ENCODE measurements at places on chromosomes 7 and 10.
A peak's percentile ranks its signal among the peaks of the same experiment; 100 is the strongest.

GRCh38 chr10:46077731-46078413, 31.8 kb upstream of the MSMB start:
- DNase-seq = no peak

- DNase-seq = no peak
Measured at GRCh38 chr10:85420501-85421191, 945.9 kb downstream of the GRID1 start.

- DNase-seq = no peak
Measured at GRCh38 chr7:777728-778078, 50.6 kb upstream of the PRKAR1B start.

- DNase-seq = no peak
Measured at GRCh38 chr10:52066383-52066782, 247.7 kb upstream of the DKK1 start.

DNA sequence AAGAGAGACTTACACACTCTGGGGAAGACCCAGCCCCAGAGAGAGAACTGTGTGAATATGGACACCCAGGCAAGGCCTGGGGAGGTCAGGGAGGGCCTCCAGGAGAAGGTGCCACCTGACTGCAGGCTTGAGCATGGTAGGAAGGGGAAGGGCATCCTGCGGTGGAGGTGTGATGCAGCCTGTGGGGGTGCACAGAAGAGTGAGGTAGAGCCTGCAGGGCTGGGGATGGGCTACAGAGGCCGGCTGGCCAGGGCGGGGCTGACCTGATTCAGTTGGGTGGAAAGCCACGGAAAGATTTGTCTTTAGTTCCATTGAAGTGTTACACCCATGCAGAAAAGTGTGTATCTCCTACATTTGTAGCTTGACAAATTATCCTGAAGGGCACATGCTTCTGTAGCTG, 47.6 kb downstream of the ZMIZ1 start:
- no peak for DNase-seq

GRCh38 chr7:133234961-133235875, 17.7 kb upstream of the EXOC4 start:
- DNase-seq = no peak

- DNase-seq = no peak
Measured at GRCh38 chr10:70135684-70136083, 3.1 kb upstream of the AIFM2 start.

DNA sequence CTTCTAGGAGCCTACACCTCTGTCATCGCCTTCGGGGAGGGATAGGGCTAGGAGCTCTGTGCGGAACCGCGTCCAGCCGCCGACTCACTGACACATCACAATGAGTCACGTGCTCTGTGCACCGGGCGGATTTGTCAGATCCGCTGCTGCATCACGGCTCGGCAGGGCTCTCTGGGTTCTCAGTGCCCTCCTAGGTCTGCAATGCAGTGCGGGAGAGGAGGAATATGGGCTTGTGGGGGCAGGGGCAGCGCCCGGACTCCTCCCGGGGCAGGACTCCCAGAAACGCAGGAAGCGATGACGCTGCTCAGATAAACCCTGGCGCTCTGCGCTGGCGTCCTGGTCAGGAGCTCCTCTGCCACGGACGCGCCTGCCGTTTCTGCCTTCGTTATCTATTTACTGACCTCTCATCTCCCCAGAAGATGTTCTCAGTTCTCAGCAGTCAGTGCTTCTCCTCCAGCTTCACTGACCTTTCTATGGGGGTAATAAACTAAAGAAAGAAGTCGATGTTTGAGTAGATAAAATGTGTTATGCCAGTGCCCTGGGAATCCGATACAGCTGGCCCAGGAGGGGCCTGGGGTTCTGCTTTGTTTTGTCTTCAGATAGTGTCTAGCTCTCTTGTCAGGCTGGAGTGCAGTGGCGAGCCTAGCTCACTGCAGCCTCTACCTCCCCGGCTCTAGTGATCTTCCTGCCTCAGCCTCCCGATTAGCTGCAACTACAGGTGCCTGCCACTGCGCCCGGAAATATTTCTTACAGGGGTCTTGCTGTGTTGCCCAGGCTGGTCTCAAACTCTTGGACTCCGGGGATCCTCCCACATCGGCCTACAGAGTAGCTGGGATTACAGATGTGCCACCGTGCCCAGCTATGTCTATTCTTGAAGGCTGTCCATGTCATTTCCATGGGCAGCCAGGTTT, 22.8 kb upstream of the ITGB1 start:
- DNase-seq = peak; percentile 91

- no peak for DNase-seq
Measured at GRCh38 chr10:78378192-78378591, 344.5 kb downstream of the RPS24 start.

DNA sequence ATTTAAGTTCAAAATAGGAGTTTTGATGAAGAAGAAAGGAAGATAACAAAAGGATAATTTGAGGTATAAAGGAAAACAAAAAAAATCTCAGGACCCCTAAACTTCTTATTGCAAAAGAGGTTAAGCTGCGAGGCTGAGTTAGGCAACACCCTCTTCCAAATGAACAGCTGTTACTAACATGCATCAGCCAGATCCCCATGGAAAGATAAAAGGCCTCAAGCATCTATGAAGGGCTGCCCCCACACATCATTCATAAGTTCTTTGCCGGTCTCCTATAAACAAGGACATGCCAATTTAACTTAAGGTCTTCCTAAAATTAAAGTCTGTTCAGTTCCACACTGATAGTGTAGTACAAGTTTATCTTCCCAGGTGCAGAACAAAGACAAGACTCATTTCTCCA, 75.8 kb upstream of the IMMP2L start:
- no peak for DNase-seq

GRCh38 chr10:69500864-69501468, 49.7 kb downstream of the TSPAN15 start:
- no peak for DNase-seq

- DNase-seq = no peak
Measured at GRCh38 chr10:81027223-81027622, 489.5 kb downstream of the SH2D4B start.

DNA sequence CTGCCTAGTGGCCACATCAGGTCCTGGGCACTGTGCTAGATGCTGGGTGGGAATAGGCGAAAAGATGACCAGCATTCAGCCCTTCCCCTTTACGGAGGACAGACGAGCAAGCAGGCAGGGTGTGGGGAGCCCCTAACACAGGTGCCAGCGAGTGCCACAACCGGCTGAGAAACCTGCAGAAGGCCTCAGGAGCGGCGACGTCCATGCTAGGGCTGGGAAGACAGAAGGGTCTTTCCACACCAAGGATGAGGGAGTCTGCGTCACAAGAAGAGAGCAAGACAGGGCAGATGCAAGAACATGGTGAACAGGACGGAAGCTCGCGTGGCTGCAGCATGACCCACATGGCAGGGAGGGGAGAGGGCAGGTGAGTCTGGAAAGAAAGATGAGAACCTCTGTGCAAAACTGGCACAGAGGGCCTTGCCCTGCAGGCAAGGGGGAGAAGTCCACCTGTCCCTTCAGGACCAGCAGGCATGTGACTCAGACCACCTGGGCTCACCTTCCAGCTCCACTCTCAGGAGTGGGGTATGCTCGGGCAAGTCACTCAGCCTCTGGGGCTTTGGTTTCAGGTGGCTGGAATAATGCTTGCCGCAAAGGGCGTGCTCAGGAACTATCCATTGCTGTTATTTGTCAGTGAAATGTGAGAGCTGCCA, 36.6 kb downstream of the KCNH2 start:
- DNase-seq = no peak

DNA sequence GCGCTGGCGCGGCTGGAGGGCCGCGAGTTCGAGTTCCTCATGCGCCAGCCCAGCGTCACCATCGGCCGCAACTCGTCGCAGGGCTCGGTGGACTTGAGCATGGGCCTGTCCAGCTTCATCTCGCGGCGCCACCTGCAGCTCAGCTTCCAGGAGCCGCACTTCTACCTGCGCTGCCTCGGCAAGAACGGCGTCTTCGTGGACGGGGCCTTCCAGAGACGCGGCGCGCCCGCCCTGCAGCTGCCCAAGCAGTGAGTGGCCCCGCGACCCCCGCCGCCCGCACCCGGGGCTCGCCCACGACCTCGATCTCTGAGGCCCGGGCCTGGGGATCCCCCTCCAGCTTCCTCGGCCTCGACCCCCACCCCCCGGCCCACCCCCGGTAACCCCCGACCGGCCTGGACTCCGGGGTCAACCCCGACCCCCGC, 537 bp downstream of the FOXK1 start:
- peak; percentile 54 for DNase-seq

DNA sequence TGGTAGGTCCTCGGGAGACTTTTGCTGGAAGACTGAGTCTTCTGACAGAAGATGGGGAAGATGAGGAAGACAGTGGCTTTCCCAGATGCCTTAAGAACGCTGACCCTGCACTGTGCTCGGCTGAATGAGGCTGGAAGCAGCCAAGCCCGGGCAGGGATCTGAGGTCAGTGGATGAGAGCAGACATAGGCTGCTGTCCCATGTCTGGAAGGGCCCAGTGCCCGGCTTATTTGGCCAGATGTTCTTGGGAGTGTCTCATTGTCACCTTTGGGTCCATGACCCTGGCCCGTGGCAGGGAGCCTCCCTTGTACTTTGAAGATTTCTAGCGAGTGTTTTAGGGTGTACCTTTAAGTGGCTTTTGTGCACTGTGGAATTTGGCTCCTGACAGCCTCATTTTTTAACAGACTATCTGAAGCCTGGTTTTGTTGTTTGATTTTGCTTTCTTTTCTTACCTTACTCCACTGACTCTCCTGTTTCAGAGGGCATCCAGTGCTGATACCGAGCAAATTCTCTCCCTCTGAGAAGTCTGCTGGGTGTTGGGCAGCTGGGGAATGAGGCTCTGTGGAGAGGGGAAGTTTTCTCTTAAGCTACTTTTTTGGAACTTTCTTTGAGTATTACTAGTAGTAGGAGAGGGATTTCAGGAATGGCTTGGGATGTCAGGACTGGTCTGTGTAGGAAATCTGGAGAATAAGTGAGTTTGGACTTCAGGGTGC, 61.4 kb downstream of the CREB5 start:
- DNase-seq = no peak

GRCh38 chr10:6202098-6202683, 541 bp upstream of the PFKFB3 start:
- DNase-seq = peak; percentile 36

Measured in CD4-positive, alpha-beta T cell treated with Interleukin-17A for 4 hours (primary cell).